ENCODE measurements at places on chromosomes 12 and 14.

GRCh38 chr14:80940146-80940545 is 1.4 kb downstream of the CEP128 start:
- no peak for DNase-seq
- H3K27me3 ChIP-seq: no peaks in the 10 kb centered on the region
- H3K4me1 ChIP-seq: peaks cover 5% of the 10 kb centered on the region
- no peaks in the 10 kb centered on the region for H3K36me3 ChIP-seq
- H3K4me3 ChIP-seq: no peak overlapping the region

- H3K27ac ChIP-seq: no peak overlapping the region
- H3K36me3 ChIP-seq: no peaks in the 10 kb centered on the region
- H3K4me1 ChIP-seq: peaks cover 4% of the 10 kb centered on the region
- no peak for DNase-seq
- no peaks in the 10 kb centered on the region for H3K27me3 ChIP-seq
Measured at GRCh38 chr12:42766026-42766425, 176.5 kb upstream of the PRICKLE1 start.

- no peak overlapping the region for H3K4me3 ChIP-seq
- no peak for DNase-seq
- H3K27me3 ChIP-seq: peaks cover 4% of the 10 kb centered on the region
- no peak overlapping the region for H3K27ac ChIP-seq
Measured at GRCh38 chr12:3510597-3510996, 19.6 kb downstream of the PRMT8 start.

DNA sequence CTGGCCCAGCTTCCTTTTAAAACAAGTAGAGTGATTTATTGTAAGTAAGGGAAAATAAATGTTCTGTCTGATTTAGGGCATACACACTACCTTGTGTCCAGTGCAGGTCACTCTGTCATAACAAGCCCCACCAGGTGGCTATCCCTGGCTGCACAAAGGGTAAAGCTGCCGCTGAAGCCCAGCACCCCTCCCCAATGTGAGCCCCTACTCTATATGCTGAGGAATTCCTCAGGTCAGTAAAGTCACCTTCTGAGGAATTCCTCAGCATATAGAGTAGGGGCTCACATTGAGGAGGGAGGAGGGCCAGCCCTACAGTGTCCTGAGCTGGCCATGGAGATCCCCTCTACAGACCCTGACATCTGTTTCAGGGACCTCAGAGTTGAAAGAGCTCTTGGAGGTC is 67.2 kb downstream of the TBC1D30 start:
- peaks cover 18% of the 10 kb centered on the region for H3K4me1 ChIP-seq
- no peak for DNase-seq
- H3K27me3 ChIP-seq: peaks cover 8% of the 10 kb centered on the region
- no peaks in the 10 kb centered on the region for H3K36me3 ChIP-seq
- no peak overlapping the region for H3K4me3 ChIP-seq

DNA sequence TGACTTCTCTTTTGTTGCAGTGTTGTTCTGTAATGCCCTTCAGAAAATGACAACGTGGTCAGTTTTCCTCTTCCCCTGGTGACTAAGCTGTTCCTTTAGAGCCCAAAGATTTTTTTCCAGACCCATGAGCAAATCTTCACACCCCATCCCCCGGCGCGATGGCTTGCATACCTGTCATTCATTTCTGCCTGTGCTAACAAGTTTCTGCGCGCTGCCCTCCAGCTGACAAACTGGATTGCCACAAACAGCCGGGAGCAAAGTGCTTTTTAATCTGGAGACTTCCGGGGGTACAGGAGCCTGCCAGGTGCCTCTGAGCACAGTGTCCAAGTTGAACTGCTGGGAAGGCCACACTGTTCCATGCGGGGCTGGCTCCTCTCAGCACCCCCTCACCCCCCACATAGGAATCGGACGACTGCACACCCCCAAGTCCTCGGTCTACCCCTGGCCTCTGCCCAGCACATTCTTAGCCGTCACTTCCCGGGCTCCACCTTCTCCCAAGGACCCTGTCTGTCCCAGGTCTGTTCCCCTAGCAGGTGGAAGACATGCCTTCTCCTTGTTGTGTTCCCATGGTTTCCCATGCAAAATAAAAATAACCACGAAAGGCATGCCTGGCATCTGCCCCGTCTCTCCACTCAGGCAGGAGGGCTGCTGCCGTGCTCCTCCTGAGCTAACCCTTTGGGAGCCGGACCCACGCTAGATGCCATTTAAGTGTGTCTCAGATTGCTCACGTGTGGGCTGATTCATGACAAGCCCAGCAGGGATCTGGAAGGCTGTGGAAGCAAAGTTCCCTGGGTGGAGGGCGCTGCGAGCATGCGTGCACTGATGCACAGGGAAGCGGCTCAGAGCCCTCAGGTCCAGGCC is 14.1 kb downstream of the RILPL1 start:
- peak overlapping the region; percentile 29 for H3K4me3 ChIP-seq
- peak overlapping the region; percentile 97 for H3K27ac ChIP-seq
- peaks cover 26% of the 10 kb centered on the region for H3K36me3 ChIP-seq
- no peaks in the 10 kb centered on the region for H3K27me3 ChIP-seq

DNA sequence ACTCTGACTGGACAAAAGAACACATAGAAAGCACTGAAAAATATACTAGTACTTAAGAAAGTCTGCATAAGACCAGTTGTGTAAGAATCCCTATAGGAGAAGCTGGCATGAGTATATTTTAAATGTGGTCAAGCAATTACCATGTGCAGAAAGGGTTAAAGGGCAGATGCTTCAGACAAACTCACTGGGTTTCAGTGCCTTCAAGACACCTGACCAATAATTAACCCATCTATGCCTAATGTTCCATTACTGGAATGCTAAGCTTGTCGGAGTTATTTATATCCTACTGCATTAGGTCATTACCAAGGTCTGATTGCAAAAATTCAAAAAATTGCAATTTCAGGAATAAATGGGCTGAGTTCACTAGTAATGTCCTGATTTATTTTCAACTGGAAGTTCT is 41.3 kb downstream of the HNRNPC start:
- no peak overlapping the region for H3K4me3 ChIP-seq
- DNase-seq: no peak
- H3K27me3 ChIP-seq: no peaks in the 10 kb centered on the region
- no peak overlapping the region for H3K27ac ChIP-seq
- H3K36me3 ChIP-seq: peaks cover 77% of the 10 kb centered on the region

DNA sequence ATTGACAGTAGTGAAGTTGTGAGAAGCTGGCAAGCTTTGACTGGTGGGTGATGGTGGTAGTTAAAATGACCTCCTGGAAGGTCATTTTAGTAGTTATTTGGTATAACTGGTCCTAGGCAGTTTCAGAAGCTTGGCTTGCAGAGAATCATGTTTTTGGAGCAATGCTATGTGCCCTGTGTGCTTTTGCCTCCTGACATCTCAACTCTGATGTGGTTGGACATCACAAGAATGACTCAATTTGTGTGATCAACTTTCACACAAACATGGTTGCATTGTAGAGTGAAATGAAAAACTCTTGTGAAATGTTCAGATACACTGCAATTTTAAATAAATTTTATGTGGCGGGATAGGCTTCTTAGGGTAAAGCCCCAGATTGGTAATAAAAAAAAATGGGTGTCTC is 8.3 kb upstream of the ABCD2 start:
- no peak for DNase-seq
- H3K36me3 ChIP-seq: no peaks in the 10 kb centered on the region

DNA sequence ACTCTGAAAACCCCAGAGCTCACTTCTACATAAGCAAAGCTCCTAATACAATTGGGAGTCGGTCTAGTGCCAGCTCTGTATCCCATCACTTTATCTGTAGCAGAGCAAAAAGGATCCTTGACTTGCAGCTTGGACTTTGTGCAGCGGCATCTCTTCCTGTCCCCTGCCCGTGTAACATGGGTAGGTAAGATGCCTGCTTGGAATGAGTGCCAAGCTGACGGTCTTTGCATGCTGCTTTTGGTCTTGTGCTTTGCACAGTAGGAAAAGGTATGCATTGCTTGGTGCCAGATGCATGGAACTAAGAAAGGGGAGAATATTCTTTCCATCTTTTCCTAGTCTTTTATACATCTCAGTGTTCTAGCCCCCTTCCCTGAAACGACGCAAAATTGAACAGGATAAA is 6.9 kb upstream of the PLEKHH1 start:
- H3K36me3 ChIP-seq: no peaks in the 10 kb centered on the region
- H3K4me3 ChIP-seq: no peak overlapping the region
- DNase-seq: no peak
- no peak overlapping the region for H3K27ac ChIP-seq
- no peaks in the 10 kb centered on the region for H3K4me1 ChIP-seq

GRCh38 chr14:103801459-103801858 is 45.9 kb downstream of the PPP1R13B start:
- peaks cover 5% of the 10 kb centered on the region for H3K4me1 ChIP-seq
- DNase-seq: peak; percentile 86
- no peak overlapping the region for H3K4me3 ChIP-seq
- H3K27me3 ChIP-seq: no peaks in the 10 kb centered on the region
- no peaks in the 10 kb centered on the region for H3K36me3 ChIP-seq
- peak overlapping the region; percentile 0 for H3K27ac ChIP-seq

DNA sequence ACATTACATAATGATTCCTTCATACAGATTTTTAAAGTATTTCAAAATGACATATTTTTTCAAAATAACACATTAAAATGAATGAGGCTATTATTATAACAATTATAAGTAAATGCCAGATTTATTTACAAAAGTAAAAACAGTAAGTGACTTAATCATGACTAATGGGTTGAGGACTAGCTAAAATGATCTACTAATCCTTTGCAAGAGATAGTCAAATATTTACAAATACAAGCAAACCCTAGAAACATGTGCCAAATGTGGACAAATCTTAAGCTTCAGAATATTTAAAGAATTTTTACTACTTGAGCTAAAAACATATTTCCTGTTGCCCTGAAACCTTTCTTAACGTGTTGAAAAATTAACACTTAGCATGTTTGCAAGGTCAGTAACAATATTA is 74.8 kb downstream of the KIF21A start:
- no peaks in the 10 kb centered on the region for H3K36me3 ChIP-seq
- no peak for DNase-seq
- H3K27ac ChIP-seq: no peak overlapping the region
- no peaks in the 10 kb centered on the region for H3K27me3 ChIP-seq
- no peaks in the 10 kb centered on the region for H3K4me1 ChIP-seq
- H3K4me3 ChIP-seq: no peak overlapping the region

DNA sequence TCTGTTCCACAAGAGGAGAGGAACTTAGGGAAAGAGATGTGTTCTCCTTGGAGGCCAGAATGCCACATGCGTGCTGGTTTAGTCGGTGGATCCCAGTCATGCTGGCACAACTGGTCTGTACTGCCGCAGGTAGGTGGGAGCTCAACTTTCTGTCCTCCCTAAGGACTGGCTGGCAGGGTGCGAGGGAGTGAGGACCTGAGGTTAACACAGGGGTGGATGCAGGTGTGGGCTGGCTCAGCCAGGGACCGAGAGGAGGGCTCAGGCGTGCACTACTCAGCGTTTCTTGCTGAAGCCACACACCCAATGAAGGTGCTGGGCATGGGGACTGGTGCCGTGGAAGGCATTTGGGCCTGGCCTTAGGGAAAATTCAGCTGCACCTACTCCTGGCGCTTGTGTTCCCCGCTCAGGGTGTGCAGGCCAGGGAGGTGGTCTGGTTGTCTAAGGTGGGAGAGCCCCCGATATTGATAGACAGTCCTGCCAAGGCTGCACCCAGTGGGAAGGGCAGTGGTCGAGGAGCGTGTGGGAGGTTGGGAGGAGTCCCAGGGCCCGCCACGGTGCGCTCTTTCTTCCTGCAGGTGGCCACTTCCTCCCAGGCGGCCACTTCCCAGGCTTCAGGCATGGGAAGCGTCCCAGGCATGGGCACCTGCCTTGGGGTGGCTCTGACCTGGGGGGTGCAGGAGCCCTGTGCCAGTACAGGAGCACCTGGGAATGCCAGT is 138.4 kb downstream of the ADGRD1 start:
- H3K4me3 ChIP-seq: no peak overlapping the region
- H3K27me3 ChIP-seq: no peaks in the 10 kb centered on the region
- H3K27ac ChIP-seq: no peak overlapping the region
- H3K36me3 ChIP-seq: no peaks in the 10 kb centered on the region
- no peaks in the 10 kb centered on the region for H3K4me1 ChIP-seq

GRCh38 chr12:119326341-119326740 is 8.2 kb upstream of the CCDC60 start:
- H3K4me1 ChIP-seq: no peaks in the 10 kb centered on the region
- H3K4me3 ChIP-seq: no peak overlapping the region

GRCh38 chr12:56941299-56942017 is 7.2 kb upstream of the SDR9C7 start:
- no peak overlapping the region for H3K27ac ChIP-seq
- no peaks in the 10 kb centered on the region for H3K36me3 ChIP-seq
- no peak overlapping the region for H3K4me3 ChIP-seq
- H3K4me1 ChIP-seq: peaks cover 8% of the 10 kb centered on the region
- H3K27me3 ChIP-seq: no peaks in the 10 kb centered on the region
- peak; percentile 55 for DNase-seq

GRCh38 chr12:117085318-117085947 is 13.8 kb downstream of the TESC start:
- H3K27ac ChIP-seq: no peak overlapping the region
- no peak for DNase-seq
- H3K4me1 ChIP-seq: no peaks in the 10 kb centered on the region
- H3K27me3 ChIP-seq: peaks cover 8% of the 10 kb centered on the region
- H3K4me3 ChIP-seq: no peak overlapping the region
- no peaks in the 10 kb centered on the region for H3K36me3 ChIP-seq

GRCh38 chr14:95452176-95452892 is 64.1 kb downstream of the SYNE3 start:
- no peak overlapping the region for H3K27ac ChIP-seq
- no peaks in the 10 kb centered on the region for H3K36me3 ChIP-seq
- H3K27me3 ChIP-seq: no peaks in the 10 kb centered on the region
- DNase-seq: no peak
- H3K4me1 ChIP-seq: peaks cover 2% of the 10 kb centered on the region

DNA sequence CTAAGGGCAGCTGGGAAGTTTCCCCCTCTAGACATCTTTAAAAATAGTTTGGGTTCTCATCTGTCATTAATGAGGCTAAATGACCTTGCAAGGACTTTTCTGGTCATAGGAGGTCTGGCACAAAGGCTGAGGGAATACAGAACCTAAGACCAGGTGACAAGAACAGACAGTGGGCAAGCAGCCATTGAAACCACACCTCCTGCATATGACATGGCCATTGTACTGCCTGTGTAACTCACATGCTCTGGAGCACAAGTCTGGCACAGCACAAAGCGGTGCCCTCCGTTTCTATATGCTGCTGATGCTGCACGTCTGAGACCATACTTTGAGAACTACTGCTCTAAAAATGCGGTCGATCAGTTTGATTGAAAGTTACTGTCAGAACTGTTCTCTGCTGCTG is 143.3 kb downstream of the APAF1 start:
- H3K4me1 ChIP-seq: no peaks in the 10 kb centered on the region
- no peak overlapping the region for H3K27ac ChIP-seq
- H3K36me3 ChIP-seq: no peaks in the 10 kb centered on the region
- DNase-seq: no peak
- no peaks in the 10 kb centered on the region for H3K27me3 ChIP-seq
- H3K4me3 ChIP-seq: no peak overlapping the region

- no peak overlapping the region for H3K27ac ChIP-seq
- no peaks in the 10 kb centered on the region for H3K27me3 ChIP-seq
Measured at GRCh38 chr14:61048640-61049039, 67.6 kb downstream of the SLC38A6 start.

DNA sequence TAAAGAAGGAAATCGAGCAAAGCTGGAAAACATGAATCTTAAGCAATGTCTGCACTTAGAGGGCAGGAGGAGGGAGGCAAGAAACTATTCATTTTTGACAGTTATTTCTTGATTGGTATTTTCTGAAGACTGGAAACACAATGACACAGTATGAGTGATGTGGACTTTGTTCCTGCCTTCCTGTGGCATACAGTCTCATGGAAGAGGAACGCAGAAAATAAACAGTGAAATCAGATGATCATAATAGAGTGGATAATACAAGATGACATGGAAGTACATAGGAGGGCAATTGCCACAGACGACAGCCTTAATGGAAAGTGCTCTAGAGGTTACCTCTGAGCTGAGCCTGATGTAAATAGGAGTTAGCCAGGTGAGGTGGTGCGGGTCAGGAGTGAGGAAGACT is 140.4 kb upstream of the MAX start:
- H3K27me3 ChIP-seq: no peaks in the 10 kb centered on the region
- H3K4me3 ChIP-seq: no peak overlapping the region
- H3K27ac ChIP-seq: peak overlapping the region; percentile 40
